Globus pallidus (tissue), 1 donor: ENCODE measurements at places on chromosomes 5 and 9.

DNA sequence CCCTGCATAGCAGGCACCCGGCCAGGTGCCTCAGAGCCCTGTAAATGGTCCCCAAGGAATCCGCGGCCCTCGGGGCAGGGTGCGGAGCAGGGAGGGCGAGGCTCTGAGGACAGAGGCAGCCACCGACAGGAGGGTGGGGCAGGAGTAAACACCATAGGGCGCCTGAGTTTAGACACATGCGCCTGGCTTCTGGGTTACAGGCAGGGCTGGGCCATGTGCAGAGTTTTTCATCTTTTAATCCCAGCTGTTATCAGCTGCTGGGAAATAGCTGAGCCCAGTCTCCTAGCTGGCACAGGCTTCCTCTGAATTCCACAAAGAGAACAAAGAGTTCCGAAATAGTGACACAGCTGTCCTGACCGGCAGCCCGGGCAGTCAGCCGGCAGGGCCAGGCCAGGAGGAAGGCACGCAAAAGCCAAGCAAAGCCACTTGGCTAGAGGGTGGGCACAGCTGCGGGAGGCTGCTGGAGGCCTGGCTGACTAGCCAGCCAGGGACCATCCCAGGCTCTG is 98.9 kb upstream of the PHYKPL start:
- DNase-seq: peak; percentile 94

GRCh38 chr5:93829346-93829745 is 87.9 kb upstream of the POU5F2 start:
- DNase-seq: no peak

- no peak for DNase-seq
Observed at GRCh38 chr9:16815079-16815478, 55.4 kb downstream of the BNC2 start.

DNA sequence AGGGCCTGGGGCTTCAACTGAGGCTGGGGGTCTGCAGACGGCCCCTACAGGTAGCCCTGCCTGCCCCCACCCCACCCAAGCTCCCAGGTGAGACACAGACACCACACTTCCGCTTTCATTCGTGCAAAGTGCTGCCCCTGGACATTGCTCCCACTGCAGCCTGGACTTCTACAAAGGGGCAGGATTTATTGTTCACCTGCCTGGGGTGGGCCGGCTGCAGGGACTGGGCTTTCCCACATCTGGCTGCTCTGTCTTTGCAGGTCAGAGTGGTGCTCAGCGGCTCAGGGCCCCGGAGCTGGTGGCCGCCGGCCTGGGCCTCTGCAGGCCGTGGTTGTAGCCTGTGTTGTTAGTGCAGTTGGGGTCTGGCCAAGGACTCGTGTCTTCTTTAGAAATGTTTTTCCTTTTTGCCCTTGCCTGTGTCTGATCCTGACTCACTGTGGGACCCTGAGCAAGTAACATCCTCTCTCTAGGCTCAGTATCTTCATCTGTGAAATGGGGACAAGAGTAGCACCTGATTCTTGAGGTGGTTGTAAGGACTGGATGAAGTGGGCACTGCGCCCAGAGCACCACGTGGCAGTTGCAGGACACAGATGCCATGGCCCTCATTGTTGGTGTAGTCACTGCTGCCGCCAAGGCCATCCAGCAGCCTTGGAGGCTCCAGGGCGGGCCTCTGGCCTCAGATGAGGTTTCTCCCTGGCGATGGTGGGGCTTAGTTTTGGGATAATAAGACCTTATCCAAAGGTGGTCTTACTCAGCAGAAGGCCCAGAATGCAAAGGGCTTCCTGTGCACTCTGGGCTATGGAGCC is 143.9 kb downstream of the CACNA1B start:
- DNase-seq: no peak

GRCh38 chr5:56350597-56351170 is 117.6 kb upstream of the ANKRD55 start:
- DNase-seq: no peak

DNA sequence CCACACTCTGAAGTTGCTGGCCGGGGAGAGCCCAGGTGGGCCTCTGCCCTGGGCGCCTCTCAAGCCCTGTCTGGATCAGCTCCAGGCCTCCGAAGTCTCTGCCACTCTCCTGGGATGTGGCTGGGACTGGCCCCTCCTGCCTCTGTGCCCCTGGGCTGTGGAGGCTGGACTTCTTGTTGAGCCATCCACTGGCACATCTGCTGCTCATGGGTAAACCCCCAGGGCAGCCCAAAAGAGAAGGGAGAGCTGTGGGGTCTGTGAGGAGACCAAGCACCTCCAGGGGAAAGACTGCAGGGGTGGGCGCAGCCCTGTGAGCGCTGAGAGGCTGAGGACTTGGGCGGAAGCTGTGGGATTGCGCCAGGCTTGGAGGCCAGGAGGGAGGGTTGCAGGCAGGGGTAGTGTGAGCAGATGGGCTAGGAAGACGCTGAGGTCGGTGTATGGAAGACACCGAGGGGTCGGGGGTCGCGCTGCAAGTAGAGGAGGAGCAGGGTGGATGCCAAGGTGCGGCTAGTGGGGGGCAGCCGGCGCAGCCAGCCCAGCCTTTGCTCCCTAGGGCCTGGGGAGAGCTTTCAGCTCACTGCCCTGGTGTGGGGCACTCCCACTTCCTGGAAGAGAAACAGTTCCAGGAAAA is 118.1 kb downstream of the WNK2 start:
- DNase-seq: no peak

GRCh38 chr5:157085930-157086329 is 22.9 kb downstream of the HAVCR2 start:
- DNase-seq: peak; percentile 39

DNA sequence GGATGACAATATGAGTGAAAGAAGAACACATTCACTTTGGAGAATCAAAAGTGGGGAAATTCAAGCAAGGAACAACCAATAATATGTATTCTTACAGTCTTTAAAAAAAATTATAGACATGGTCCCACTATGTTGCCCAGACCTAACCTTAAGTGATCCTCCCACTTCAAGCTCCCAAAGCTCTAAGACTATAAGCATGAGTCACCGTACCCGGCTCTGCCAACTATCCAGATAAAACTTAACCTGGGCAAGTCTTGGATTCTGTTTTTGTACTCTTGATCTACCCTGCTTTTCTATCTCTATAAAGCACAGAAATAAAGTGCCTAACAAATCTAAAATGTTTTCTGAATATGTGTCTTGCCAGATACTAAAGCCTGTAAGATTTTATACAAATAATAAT is 30.9 kb downstream of the CEMIP2 start:
- DNase-seq: no peak

DNA sequence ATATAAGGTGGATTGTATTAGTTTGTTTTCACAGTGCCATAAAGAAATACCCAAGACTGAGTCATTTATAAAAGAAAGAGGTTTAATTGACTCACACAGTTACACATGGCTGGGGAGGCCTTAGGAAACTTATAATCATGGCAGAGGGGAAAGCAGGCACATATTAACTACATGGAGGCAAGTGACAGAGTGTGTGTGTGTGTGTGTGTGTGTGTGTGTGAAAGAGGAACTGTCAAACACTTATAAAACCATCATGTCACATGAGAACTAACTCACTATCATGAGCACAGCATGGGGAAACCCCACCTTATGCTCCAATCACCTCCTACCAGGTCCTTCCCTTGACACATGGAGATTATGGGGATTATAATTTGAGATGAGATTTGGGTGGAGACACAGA is 118.6 kb downstream of the SPEF2 start:
- DNase-seq: no peak

DNA sequence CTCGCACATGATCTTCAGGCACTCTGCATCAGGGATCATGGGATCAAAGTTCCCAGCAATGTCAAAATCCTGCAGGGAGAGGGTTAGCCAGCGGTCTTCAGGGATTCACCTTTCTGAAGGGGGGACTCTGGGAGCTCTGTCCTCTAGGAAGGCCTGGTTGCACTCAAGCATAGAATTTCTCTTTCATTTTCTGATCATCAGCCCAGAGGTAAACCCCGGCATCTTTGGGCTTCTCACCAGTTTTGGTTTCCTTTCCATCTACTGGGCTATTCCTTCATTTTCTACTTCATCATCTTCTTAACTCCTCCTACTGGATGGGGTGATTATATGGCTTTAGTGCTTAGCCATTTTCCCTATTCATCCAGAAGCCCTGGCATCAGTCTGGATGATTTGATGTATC is 4.6 kb upstream of the DND1 start:
- DNase-seq: no peak

DNA sequence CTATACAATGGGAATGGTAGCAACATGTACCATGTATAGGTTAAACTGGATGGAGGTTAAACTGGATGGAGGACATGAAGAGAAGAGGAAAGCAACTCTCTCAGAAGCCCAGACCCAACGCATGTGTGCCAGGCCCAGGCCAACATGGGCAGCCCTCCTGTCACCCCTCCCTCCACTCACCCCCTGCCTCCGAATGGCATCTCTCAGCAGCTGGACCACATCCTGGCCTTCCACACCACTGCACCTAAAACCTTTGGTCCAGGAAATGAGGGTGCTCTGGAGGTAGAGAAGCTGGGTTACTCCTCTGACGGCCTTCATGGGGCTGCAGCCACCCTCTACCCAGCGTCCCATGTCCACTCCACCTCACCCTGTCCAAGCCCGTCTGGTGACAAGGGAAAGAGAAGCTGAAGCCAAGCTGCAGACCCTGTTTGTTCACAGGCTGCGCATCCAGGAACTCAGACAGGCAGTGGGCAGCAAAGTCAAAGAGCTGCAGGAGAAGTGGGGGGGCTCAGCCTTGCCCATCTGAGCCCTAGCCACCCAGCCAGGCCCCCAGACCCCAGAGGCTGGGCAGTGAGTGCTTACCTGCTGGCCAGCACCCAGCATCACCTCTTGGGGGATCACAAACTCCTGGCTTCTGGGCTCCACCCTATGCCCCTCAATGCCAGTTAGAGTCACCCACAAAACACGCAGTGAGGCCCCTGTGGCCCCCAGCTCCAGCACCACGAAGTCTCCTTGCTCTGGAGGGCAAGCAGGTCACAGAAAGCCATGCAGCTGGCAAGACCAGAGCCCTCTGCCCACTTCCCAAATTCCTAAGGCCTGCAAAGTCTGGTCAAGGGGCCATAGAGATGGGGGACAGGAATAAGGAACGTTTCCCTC is 8.5 kb downstream of the HK3 start:
- no peak for DNase-seq

GRCh38 chr9:78351816-78352215 is 54.9 kb downstream of the PSAT1 start:
- no peak for DNase-seq

DNA sequence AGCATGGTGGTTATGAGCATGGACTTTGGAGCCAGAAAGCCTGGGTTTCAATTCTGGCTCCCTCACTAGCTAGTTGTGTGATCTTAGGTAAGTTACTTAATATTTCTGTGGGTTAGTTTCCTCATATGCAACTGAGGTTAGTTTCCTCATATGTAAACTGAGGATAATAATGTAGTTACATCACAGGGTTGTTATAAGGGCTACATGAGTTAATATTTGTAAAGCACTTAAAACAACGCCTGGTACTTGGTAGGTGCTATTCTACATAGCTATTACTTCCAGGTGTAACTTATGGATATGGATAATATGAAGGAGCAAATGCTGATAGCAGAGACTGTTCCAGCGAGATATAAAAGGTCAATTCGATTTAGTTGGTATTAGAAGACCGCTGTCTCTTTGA is 69.4 kb upstream of the POU5F2 start:
- DNase-seq: no peak

- no peak for DNase-seq
Observed at GRCh38 chr5:62896121-62896893, 317.7 kb downstream of the LRRC70 start.

- DNase-seq: no peak
Observed at GRCh38 chr5:55988979-55989638, 5.7 kb downstream of the IL6ST start.

DNA sequence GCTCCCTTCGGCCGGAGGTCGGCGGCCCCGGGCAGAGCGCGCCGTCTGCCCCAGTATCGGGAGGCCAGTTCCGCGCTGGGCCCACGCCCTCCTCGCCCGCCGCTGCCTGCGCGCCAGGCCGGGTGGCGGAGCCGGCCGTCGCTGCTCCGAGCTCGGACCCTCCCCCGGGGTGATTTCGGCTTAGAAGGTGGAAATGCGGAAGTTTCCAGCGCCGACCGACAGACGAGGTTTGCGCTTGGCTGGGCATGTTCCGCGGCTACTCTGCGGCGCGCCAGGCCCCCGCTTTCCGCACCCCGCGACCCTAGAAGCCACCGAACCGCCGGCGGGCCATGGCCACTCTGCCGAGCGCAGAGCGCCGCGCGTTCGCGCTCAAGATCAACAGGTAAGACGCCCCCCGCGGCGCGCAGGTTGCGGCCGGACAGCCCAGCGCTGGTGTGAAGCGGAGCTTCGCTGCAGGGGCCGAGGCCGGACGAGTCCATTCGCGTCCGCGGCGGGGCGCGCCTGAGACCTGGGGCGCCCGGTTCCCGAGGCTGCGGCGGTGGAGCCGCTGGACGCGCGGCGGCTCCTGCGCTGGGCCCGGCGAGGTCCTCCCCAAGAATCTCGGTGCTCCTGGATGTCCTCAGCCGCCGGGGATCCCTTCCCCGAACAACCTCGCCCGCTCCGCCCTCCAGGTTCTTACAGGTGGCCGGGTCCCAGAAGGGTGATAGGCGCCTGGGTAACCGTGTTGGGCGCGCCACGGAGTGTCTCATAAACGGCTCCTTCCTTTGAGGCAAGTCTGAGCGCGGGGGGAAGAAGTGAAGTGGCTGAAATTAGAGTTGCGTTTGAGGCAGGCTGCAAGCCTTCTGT is at the start of gene DOCK8:
Gene DOCK8, plus strand, starts transcription at position 218 of the 846 bp plus-strand sequence. Its CDS starts 112 bp downstream, at position 330.
- no peak for DNase-seq

DNA sequence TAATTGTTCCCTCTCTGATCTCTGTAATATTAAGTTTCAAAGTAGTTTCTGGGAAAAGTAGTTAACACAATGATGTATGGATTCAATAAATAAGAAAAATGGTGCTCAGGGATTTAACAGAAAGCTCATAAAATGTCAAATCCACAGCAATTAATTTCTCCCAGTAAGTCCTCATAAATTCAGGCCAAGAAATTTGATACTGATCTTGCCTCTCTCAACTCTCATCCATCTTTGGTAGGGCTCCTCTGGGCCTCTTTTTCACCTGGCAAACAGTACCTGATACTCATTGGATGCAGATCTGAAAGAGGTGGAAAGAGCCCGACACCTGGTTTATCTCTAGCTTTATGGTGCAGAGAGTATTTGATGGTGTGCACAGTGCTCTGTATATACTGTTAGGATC is 106.1 kb downstream of the STK32A start:
- no peak for DNase-seq

- DNase-seq: peak; percentile 80
Observed at GRCh38 chr9:21813575-21814473, 11.4 kb downstream of the MTAP start.

GRCh38 chr5:169408171-169408570 is 107.2 kb upstream of the SLIT3 start:
- DNase-seq: no peak

GRCh38 chr5:178740181-178740557 is 9.7 kb upstream of the ZNF354A start:
- DNase-seq: no peak

DNA sequence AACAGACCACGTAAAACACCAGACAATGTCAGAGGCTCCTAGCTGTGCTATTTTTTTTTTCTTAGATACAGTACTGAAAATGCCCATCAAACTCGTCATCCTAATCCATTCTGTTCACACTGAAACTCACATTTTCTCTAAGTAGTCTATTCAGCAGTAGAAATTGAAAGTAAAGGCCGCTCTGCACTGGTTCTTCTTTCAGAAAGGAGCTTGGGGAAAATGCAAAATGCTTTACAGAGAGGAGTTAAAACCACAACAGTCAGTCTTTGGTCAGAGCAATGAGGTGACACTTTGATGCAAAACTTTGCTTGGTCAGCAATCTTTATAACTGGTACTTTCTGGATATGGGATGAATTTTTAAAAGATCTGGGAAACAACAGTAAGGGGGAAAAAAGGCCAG is 43.8 kb upstream of the SUSD1 start:
- no peak for DNase-seq

- no peak for DNase-seq
Observed at GRCh38 chr9:108254236-108254635, 601.5 kb downstream of the ACTL7B start.
